CD4-positive, alpha-beta T cell treated with Interferon alpha-2 for 1 hour (primary cell): ENCODE measurements at places on chromosomes 4 and X.

DNA sequence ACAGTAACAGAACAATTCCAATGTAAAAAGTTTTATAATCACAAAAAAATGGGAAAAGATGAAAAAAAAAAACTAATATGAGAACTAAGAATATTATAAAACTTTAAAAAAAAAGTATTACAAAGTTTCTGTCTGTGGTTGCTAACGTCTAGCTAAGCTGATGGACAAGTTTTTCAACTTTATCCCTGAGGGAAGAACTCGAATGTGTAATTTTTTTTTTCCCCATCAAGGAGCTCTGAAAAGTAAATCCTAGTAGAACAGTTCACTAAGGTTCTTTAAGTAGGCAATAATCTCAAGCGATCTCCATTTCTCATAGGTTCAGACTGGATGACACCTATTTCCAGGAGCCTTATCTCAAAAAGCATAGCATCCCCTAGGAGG, 14.2 kb downstream of the ADGRA3 start:
- no peak for DNase-seq

GRCh38 chrX:101483705-101484104, 1.6 kb upstream of the ARMCX4 start:
- DNase-seq = no peak

DNA sequence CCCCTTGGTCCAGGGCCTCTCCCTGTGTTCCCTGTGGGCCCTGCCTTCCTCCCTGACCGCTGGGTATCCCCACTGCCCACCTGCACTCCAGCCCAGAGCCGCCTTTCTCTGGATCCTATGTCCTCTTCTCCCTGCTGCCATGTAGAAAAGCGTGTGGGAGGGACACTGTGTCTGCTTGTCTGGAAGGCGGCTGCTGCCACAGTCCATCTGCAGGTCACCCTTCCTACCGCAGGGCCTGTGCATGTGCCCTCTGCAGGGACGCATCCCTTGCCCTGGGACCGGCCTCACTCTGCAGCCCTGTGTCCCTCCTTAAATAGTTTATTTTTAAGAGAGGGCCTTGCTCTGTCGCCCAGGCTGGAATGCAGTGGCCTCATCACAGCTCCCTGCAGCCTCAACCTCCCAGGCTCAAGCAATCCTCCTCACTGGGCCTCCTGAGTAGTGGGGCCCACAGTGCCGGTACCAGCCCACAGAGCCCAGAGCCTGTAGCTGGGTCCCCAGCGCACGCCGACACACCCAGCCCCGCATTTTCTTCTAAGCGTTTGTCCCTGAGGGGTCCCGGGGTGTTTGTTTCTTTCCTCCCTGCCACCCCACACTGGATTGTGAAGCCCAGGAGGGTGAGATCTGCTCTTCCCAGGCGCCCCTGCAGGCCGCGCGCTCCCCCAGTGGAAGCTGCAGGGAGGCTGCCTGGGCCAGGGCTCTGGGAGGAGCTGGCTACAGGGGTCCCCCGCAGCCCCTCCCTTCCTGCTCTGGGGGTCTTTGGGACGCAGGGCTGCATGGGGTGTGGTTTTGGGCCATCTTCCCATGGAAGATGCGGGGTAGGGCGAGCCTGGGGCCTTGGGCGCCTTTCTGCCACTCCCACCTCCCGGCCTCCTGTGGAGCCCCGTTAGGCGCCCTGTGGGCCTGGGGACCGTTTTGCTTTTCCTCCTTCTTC, 12.8 kb upstream of the NAT8L start:
- DNase-seq = no peak

DNA sequence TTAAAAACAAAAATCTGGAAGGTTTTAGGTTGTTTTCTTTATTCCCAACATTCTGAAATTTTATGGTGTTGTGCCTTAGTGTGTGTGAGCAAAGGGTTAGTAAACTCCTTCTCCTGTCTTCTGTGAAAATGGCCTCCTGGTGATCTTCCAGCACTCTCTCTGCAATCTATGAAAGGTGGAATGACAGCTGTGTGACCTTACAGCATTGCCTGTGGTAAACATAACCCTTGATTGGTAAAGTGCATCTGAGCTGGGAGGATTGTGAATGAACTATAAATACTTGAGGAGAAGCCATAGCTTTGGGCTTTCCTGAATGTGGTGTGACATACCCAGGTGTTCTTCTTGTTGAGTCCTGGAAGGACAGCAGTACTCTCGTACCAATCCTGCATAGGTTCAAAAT, 10.0 kb downstream of the ART3 start:
- DNase-seq = no peak

- DNase-seq = no peak
These were observed 227.2 kb downstream of the SPCS3 start for GRCh38 chr4:176546975-176547374.

- peak; percentile 10 for DNase-seq
These were observed 221.7 kb downstream of the APBB2 start for GRCh38 chr4:40992472-40993295.

GRCh38 chr4:95181243-95181995, 367.4 kb downstream of the UNC5C start:
- DNase-seq = no peak

DNA sequence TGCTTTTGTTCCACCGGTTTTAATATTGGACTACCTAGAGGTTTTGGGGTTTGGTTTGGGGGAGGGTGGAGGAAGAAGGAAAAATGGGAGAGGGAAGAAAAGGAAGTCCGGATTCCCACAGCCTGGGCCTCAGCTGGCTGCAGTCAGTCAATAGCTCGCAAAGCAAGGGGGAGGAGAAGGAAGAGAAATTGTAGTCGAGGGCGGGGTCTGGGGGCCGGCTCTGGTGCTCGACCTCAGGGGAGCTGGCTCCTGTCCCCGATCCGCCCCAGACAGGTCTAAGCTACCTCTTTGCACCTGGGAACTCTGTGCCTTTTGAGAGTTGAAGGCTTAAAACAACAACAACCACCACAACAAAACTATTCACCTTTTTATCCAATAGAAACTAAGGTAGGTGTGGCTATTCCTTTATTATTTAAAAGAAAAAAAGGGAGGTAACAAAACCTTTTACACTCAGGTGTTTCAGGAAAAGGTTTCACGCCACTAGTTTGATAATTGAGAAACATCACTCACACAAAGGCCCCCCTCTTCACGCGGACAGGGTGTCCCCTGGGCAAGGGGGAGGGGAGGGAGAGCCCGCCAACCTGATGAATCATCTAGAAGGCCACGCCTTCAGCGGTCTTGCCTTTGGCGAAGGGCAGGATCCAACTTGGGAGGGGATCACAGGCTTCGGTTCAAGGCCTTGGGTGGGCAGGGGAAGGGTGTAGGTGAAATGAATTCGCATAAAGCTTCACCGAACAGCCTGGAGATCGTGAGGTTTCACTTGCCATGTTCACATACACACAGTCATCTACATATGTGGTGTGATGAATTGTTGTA, 1.6 kb upstream of the LNX1 start:
- no peak for DNase-seq

GRCh38 chr4:25881193-25881592, 18.4 kb upstream of the SEL1L3 start:
- DNase-seq = no peak

GRCh38 chr4:114132830-114133229, 153.4 kb upstream of the ARSJ start:
- DNase-seq = no peak

DNA sequence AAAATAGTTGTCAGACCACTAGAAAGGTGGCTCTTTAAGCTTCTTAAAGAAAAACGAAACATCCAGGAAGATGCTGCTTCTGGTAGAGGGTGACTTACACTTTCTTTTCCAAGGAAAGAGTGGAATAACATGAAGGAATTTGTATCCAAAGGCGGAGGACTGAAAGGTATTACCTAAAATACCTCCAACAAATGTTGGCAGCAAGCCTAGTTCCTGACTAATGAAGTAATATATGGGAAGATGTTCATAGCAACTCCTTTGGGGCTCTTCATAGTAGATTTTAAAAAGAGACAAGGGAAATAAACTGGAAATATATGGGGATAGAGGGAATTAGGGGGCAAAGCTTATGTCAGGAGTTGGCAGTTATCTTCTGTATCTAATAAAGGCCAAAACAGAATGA, 116.2 kb downstream of the AASDH start:
- DNase-seq = no peak

DNA sequence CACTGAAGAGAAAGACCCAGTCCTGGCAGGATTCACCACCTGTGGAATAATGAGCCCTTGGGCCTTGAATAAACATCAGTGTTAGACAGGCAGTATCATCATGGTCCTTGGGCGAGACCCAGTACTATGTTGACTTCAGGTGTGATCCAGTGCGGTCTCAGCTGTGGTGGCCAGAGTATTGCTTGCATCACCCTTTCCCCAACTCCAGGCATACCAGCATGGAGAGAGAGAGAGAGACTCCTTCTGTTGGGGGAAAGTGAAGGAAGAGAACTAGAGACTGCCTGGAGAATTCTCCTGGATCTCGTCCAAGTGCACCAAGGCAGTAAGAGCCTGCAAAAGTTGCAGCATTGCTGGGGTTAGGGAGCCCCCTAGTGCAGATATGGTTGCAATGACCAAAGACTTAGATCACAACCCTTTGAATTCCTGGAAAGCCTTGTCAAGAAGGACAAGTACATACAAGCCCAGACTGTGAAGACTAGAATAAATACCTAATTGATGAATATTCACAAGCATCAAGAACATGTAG, 61.1 kb upstream of the VAMP7 start:
- DNase-seq = peak; percentile 57

- DNase-seq = no peak
These were observed 16.2 kb downstream of the HNRNPD start for GRCh38 chr4:82357640-82358039.

DNA sequence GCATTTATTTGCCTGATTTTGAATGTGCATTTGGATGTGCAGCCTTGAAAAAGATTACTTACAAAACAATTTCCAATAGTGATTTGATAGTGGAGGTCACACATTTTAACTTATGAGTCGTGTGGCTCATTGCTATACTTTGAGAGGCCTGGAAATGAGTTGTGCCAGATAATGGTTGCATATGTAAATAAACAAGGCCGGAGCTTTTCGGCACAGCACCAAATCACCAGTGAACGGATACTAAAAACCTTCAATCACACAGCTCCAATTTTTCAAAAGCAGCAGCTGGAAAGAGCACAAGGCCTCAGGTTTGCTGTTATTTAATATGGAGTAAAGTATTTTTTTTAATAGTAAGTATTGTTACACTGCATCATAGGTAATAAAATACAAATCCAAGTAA, 57.2 kb downstream of the NPY5R start:
- DNase-seq = no peak

DNA sequence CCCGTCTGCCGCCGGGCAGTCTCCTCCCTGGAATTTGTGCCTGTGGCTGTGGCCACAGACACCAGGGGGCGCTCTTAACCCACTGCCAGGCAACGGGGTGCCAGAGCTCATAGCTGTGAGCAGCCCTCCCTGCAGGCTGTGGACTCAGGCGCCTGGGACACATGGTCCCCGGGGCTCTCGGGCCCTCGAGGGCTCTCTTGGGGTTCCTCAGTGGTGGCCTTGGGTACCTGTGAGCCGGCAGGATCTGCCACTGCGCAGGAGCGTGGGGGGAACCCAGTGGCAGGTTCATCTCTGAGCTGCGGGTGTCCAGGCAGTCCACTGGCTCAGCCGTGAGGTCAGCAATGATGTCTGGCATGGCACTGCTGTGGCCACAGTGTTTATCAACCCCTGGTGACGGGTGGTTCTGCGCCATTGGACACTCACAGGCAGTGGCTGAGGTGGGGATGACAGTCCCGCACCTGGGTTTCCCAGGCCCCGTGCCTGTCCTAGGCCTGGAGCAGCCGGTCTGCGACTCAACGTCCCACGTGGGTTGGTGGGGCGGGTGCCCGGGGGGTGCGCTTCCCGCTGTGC, 37.2 kb downstream of the PCGF3 start:
- DNase-seq = peak; percentile 81

GRCh38 chr4:119728692-119729593, 100.3 kb upstream of the PDE5A start:
- no peak for DNase-seq

DNA sequence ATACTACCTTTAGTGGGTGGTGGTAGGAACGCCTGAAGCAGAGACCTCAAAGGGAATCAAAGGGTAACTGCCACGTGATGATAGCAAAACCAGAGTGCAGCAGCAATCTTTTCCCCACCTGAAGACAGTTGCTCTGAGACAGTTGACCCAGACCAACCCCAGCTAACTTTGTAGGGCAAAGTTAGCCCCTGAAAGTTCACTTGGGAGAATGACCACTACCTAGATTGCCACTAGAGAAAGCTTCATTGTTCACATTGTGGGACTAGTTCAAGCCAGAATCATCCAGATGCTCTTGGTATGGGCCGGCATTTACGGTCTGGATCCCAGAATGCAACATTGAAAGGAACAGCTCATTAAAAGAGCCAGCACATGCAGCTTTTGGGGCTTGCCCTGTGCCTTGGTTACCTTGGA, 4.1 kb downstream of the SEPTIN6 start:
- DNase-seq = peak; percentile 42

- DNase-seq = no peak
These were observed at the start of gene SLC9B2 for GRCh38 chr4:103076747-103077347. Gene SLC9B2 (minus strand): TSS chr4:103076761. CDS start chr4:103067550, 9,211 bp downstream.

GRCh38 chr4:128393101-128393704, 105.6 kb upstream of the PGRMC2 start:
- no peak for DNase-seq

DNA sequence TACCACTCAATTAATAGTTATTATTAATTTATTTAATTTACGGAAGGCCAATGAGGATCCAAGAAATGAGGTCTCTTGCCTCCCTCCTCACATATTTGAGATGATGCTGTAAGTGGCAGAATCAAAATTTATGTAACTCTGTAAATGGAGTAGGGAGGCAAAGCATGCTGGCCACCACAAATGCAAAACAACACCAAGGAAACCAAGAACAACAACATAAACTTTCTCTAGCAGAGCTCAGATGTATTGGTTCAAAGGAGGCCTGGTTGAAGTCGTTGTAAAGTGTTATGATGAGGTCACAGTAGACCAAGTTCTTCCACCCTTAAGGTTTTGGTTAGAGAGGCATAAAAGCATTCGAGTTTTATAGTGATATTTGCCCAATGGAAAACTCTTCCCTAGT, 194.8 kb upstream of the FAT1 start:
- DNase-seq = no peak

DNA sequence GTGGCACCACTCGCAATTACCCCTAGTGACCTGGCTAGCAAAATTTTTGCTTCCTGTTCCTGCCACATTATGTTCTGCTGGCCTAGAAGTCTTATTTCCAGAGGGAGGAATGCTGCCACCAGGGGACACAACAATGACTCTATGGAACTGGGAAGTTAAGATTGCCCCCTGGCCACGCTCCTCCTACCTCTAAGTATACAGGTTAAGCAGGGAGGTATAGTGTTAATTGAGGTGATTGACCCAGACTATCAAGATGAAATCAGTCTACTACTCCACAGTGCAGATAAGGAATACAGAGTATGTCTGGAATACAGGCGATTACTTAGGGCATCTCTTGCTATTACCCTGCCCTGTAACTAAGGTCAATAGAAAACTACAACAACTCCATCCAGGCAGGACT, 48.8 kb upstream of the SMARCAD1 start:
- DNase-seq = no peak

- no peak for DNase-seq
These were observed 135.9 kb upstream of the SPANXB1 start for GRCh38 chrX:140866446-140866845.

- DNase-seq = no peak
These were observed 11.4 kb downstream of the FTSJ1 start for GRCh38 chrX:48487362-48487798.

GRCh38 chrX:120286733-120287512, 24.3 kb downstream of the TMEM255A start:
- no peak for DNase-seq
